ENCODE measurements at places on chromosomes 16 and 17.

GRCh38 chr17:37170881-37171425 lies 204.8 kb upstream of the C17orf78 start:
- no peak for DNase-seq

DNA sequence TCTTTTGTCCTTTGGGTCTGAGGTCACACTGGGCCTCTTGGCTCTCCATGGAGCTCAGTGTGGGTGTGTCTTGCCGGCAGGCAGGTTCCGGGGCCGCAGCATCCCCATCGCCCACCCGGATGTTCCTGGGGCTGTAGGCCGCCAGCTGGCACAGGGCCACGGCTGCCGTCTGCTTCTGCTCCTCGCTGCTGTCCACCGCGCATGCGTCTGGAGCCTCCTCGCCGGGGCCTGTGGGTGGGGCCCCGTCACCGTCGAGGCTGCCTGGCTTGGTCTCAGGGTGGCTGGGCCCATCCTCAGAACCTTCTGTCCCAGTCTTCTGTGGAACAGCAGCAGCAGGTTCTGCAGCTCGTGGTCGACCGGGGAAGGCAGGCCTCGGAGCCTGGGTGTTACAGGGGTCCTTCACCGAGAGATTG lies 9.6 kb downstream of the ZNF750 start:
- peak; percentile 82 for DNase-seq

GRCh38 chr17:78032166-78032565 lies 73.7 kb downstream of the TNRC6C start:
- DNase-seq: peak; percentile 92

GRCh38 chr17:66222798-66223350 lies 6.3 kb downstream of the APOH start:
- peak; percentile 35 for DNase-seq

DNA sequence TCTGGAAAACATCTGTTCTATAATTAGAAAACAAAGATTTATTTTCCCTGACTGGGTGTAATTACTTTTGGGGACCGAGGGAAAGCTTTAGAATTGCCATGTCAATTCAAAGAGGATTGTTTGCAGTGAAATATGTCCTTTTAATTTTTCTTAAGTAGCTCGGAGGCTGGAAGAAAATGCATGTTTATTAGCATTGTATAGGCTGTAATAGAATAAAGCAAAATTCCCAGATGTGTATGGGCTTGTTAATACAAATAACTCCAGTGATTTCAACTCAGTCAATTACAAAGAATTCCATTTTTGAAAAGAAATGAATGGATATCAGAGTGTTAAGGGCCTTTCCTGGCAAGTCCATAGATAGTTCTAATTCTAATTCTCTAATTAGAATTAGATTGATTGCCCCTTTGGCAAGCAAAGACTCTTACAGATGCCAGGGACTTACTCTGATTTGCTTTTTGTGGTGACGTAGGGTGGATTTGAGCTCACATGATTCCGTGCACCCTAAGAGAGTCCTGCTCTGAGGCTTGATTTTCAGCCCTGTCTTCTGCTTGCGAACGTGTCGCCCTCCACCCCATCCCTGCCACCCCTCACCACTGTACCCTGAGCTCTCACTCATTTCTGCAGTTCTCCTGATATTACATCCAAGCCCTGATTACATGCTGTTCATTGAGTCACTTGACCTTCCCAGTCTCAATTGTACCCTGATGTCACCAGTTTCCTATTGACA lies 70.0 kb upstream of the FAM20A start:
- peak; percentile 40 for DNase-seq

- DNase-seq: no peak
These were observed 55.2 kb upstream of the ERN1 start for GRCh38 chr17:64185101-64185500.

DNA sequence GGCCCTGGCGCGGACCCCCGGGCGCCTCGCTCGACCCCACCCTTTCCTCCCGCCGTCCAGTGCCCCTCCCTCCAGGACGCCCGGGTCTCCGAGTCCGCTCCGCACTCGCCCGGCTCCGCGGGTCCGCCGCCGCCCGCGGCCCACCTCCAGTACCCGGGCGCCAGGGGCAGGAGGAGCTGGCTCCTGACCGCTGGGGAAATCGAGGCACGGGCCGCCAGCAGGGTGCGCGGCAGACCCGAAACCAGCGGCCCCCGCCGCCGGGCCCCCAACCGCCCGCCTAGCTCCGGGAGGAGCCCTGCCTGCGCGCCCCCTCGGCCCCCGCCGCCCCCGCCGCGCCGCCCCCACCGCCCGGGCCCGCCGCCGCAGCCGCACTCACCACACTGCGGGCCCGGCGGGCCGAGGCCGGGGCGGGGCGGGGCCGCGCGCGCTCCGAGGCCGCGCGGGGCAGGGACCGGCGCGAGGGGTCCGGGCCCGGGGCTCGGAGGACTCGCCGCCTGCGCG lies 333 bp downstream of the MAFG start:
- DNase-seq: no peak

GRCh38 chr17:21280081-21280518 lies 4.4 kb upstream of the MAP2K3 start:
- DNase-seq: peak; percentile 81

DNA sequence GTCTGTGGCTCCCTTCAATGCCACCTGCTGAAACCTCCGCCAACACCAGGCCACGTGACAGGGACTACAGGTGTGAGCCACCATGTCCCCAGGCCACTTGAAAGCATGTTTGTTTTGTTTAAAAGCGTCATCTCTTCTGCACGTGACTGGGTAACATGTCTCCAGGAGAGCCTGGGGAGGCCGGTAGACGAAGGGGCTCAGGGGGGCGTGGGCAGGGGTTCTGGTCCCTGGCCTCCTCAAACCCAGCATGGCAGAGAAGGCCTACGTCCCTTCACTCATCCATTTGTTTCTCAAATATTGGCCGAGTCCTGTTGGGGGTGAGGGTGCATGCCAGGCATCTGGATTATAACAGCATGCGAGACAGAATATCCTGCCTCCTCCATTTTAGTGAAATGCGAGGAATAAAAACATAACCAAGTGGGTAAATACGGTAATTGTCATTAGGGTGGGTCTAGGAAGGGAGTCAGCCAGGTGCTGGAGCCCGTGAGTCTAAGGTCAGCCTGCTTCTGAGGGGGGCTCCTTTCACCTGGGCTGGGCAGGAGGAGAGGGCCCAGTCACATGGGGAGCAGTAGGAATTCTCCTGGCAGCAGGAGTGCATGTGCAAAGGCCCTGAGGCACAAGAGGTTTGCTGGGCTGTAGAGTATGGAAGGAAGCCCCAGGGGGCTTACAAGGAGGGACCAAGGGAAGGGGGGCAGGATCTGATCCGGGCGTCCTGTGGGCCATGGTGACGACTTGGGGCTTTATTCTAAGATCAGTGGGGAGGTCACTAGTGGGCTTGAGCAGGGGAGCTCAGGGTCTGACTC lies 26.8 kb upstream of the CIBAR2 start:
- DNase-seq: no peak

GRCh38 chr16:24117680-24118079 lies 138.5 kb upstream of the CACNG3 start:
- no peak for DNase-seq

- DNase-seq: no peak
These were observed 19.7 kb upstream of the SLC4A1 start for GRCh38 chr17:44287651-44288050.

GRCh38 chr16:80896776-80897175 lies 92.4 kb upstream of the CDYL2 start:
- DNase-seq: no peak

DNA sequence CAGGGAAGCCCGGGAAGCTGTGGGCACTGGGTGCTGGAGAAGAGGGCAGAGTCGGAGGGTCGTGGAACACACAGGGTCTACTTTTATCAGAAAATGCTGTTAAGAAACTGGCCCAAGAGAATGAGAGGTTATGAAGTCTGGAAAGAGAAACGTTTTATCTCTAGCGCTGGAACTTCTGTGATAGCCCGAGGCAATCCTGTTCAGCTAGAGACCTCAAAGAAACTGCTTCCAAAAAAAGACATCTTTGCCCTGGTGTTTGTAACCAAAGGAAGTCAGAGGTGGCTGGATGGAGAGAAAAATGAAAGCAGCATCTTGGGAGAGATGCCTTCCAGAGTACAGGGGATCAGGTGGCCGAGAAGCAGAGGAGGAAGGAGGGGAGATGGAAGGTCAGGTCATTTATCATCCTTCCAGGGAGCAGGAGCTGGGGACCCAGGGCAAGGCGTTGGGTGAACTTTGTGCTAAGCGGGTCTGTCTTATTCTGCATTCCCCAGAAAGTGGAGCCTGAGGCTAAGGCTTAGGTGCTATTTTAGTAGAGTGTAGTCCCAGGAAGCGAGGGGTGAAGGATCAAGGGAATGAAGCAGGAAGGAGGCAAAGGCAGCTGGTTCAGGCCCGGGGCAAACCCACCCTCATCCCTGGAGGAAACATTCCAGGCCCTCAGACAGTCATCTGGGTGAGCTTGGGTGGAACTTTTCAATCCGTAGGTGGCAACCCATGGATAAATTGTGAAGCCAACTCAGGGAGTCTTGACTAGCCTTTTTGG lies 66.5 kb downstream of the MGAT5B start:
- no peak for DNase-seq

- DNase-seq: no peak
These were observed 94.3 kb downstream of the AXIN2 start for GRCh38 chr17:65467156-65467555.

All from lung (tissue), 17 donors.